Testis (tissue), 5 donors: ENCODE measurements at places on chromosomes 7 and 10. TPM values are rescaled to one million over a fixed set of nuclear protein-coding genes. Genes with fewer than 3 reads are reported as not detected.

GRCh38 chr7:81693894-81694293 lies 76.0 kb downstream of the HGF start:
- DNase-seq: no peak
- H3K4me3 ChIP-seq: no peak overlapping the region
- no peak overlapping the region for H3K27ac ChIP-seq

DNA sequence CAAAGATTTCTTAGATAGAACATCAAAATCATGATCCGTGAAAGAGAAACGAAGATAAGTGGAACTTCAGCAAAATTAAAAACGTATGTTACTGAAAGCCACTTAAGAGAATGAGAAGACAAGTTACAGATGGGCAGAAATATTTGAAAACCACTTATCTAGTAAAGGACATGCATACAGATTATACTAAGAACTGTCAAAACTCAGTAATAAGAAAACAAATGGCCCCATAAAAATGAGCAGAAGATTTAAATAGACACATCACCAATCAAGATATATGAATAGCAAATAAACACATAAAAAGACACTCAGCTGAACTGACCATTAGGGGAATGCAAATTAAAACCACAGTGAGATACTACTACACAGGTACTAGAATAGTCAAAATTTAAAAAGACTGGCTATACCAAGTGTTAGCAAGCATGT lies 343.7 kb downstream of the PTEN start:
- H3K27ac ChIP-seq: no peak overlapping the region
- H3K4me1 ChIP-seq: peaks cover 9% of the 10 kb centered on the region
- H3K36me3 ChIP-seq: no peaks in the 10 kb centered on the region
- DNase-seq: no peak

DNA sequence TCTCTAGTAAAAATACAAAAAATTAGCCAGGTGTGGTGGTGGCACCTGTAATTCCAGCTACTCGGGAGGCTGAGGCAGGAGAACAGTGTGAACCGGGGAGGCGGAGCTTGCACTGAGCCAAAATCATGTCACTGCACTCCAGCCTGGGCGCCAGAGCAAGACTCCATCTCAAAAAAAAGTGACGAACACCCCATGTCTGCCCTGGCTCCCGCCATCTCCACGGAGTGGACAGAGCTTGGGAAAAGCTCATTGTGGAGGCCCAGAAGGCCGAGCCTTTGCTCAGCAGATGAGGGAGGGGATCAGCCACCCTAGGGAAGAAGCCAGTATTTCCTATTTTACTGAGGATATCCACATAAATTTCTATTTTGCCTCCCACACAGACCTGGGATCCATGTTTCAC lies 136.8 kb downstream of the DIP2C start:
- no peak overlapping the region for H3K4me3 ChIP-seq
- H3K27me3 ChIP-seq: no peaks in the 10 kb centered on the region
- no peak overlapping the region for H3K27ac ChIP-seq
- H3K4me1 ChIP-seq: no peaks in the 10 kb centered on the region

- no peak overlapping the region for H3K4me3 ChIP-seq
- no peaks in the 10 kb centered on the region for H3K36me3 ChIP-seq
- no peak overlapping the region for H3K27ac ChIP-seq
- no peaks in the 10 kb centered on the region for H3K4me1 ChIP-seq
- no peak for DNase-seq
Measured at GRCh38 chr10:132774902-132775863, 10.8 kb downstream of the NKX6-2 start.

- H3K27ac ChIP-seq: no peak overlapping the region
- H3K4me1 ChIP-seq: peaks cover 21% of the 10 kb centered on the region
- no peaks in the 10 kb centered on the region for H3K27me3 ChIP-seq
- peak; percentile 89 for DNase-seq
- H3K4me3 ChIP-seq: no peak overlapping the region
- H3K36me3 ChIP-seq: no peaks in the 10 kb centered on the region
Measured at GRCh38 chr7:22561321-22561811, 61.4 kb upstream of the STEAP1B start.

GRCh38 chr7:24802300-24802699 lies 45.0 kb upstream of the GSDME start:
- H3K4me1 ChIP-seq: no peaks in the 10 kb centered on the region
- no peaks in the 10 kb centered on the region for H3K27me3 ChIP-seq
- H3K36me3 ChIP-seq: no peaks in the 10 kb centered on the region
- DNase-seq: no peak
- no peak overlapping the region for H3K4me3 ChIP-seq
- no peak overlapping the region for H3K27ac ChIP-seq

DNA sequence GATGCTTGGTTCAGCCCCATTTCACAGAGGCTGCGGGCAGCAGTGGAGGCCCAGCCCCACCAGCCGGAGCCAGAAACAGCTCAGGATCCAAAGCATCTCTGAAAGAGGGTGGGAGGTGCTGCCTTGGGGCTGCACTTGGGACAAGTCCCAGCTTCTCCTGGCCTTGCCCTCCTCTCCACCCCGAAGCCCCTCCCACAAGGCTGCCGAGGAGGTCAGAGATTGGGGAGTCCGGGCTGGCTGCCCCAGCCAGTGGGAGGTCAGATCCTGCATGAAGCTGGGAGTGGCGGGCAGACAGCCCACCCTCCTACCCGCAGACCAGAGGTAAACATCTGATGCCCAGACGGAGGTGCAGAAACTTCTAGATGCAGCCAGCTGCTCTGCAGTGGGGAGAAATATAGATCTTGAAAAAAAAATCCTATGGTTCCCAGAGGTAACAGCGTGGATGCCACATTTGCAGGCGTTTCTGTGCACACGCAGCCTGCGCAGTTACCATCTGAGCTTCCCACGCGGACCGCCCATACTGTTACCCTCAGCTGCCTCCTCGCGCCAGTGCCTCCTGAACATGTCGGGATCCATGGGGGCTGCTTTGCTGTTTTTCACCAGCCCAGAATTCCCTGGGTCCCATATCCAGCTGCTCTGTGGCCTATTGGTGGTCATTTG lies 36.9 kb upstream of the GNA12 start:
- no peaks in the 10 kb centered on the region for H3K4me1 ChIP-seq
- no peaks in the 10 kb centered on the region for H3K36me3 ChIP-seq
- no peak overlapping the region for H3K4me3 ChIP-seq
- H3K27me3 ChIP-seq: no peaks in the 10 kb centered on the region
- H3K27ac ChIP-seq: no peak overlapping the region

DNA sequence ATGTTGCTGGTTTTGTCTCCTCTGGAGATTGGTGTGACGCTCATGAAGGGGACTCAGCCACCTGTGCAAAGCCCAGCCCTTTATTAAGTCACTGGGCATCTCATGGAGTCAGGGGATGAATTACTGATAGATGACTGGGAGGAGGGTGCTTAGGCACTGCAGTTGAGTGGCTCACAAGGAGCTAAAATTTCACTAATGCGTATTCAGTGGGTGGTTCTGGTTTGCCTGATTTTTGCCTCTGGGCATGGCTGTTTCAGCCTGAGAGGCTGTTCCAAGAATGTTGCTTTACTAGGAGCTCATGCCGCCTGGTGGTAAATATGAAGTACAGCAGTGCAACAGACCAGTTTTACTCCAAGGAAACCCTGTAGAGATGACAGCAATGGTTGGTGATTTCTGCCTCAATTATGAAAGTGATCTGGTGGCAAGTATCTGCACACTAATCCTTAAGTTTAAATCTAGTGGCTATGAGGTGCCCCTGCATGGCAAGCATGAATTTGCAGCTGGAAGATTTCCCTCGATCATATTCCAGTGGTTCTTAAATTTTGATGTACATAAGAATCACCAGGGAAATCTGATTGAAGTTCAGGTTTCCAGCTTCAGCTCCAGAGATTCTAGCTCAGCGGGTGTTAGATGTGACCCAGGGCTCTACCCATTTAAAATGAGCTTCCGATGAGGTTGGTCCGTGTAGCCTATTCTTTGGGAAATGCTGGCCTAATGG lies 19.9 kb downstream of the ACTA2 start:
- H3K27me3 ChIP-seq: no peaks in the 10 kb centered on the region
- H3K36me3 ChIP-seq: no peaks in the 10 kb centered on the region
- H3K4me1 ChIP-seq: peaks cover 9% of the 10 kb centered on the region
- no peak overlapping the region for H3K27ac ChIP-seq

- H3K27me3 ChIP-seq: no peaks in the 10 kb centered on the region
- no peak overlapping the region for H3K4me3 ChIP-seq
- no peak for DNase-seq
- no peak overlapping the region for H3K27ac ChIP-seq
Measured at GRCh38 chr7:142313528-142313927, 55.7 kb upstream of the PRSS58 start.

GRCh38 chr10:43078986-43079273 lies 2.1 kb downstream of the RET start:
- H3K4me3 ChIP-seq: no peak overlapping the region
- no peaks in the 10 kb centered on the region for H3K27me3 ChIP-seq
- DNase-seq: peak; percentile 48
- H3K27ac ChIP-seq: no peak overlapping the region

DNA sequence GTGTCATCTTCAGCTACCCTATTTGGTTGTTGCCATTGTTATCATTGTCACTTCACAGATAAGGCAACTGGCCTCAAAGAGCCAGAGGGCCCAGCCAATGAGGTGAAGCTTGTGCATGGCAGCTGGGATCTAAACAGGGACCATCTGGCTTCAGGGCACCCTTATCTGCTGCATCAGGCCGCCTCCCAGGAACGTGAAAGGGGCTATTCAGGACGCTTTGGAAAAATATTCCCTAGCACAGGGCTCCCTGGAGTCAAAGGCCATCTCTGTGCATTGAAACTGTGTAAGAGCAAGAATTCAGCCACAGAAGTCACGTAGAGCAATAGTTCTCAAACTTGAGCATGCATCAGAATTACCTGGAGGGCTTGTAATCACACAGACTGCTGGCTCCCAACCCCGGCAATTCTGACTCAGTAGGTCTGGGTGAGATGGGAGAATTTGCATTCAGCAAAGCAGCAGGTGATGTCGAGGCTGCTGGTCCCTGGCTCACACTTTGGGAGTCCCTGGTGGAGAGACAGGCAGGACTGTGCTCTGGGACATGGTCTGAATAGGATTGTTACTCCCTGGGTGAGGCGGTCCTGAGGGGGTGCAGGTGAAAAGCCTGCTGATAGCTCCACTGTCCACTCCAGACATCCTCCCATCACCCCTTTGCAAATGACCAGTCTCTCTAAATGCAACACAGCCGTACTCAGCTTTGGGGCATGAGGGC lies 21.5 kb upstream of the PLEKHA1 start:
- H3K4me1 ChIP-seq: no peaks in the 10 kb centered on the region
- DNase-seq: no peak
- H3K36me3 ChIP-seq: no peaks in the 10 kb centered on the region
- no peaks in the 10 kb centered on the region for H3K27me3 ChIP-seq

DNA sequence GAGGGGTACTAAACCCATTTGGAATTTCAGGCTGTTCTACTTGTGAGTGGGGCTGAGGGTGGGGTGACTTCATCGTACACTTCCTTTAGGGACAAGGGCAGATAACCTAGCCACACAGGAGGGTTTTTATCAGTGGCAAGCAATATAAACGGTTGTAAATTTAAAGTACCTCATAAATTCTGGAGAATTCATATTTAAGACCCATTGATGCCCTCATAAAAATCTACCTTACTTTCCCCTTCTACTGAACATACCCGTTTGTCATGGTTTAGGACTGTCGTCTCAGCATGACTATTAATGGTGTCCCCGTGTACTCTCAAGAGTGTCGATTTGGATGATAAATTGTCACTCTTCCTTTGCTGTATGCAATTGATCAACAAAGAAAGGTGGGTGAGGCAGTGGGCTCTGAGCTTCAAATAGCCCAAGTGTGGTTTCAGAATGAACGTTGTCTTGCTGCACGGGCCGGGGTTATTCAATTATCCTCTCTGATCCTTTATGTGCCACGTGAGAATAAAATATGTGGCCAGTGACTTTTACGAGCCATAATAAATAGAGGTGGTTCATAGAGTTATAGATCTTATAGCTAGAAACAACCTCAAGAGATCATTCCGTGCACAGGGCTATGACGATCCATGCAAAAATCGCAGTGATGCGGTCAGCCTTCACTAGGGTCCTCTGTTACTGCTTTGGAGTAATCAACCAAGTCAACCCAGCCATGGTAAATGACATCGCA lies 82.2 kb downstream of the FAM107B start:
- H3K27me3 ChIP-seq: no peaks in the 10 kb centered on the region
- H3K27ac ChIP-seq: no peak overlapping the region
- no peak for DNase-seq
- H3K4me1 ChIP-seq: peaks cover 3% of the 10 kb centered on the region
- no peaks in the 10 kb centered on the region for H3K36me3 ChIP-seq

GRCh38 chr7:26454180-26454579 lies 162.5 kb downstream of the SNX10 start:
- no peak overlapping the region for H3K27ac ChIP-seq
- no peaks in the 10 kb centered on the region for H3K36me3 ChIP-seq
- DNase-seq: no peak
- H3K27me3 ChIP-seq: no peaks in the 10 kb centered on the region
- no peaks in the 10 kb centered on the region for H3K4me1 ChIP-seq

DNA sequence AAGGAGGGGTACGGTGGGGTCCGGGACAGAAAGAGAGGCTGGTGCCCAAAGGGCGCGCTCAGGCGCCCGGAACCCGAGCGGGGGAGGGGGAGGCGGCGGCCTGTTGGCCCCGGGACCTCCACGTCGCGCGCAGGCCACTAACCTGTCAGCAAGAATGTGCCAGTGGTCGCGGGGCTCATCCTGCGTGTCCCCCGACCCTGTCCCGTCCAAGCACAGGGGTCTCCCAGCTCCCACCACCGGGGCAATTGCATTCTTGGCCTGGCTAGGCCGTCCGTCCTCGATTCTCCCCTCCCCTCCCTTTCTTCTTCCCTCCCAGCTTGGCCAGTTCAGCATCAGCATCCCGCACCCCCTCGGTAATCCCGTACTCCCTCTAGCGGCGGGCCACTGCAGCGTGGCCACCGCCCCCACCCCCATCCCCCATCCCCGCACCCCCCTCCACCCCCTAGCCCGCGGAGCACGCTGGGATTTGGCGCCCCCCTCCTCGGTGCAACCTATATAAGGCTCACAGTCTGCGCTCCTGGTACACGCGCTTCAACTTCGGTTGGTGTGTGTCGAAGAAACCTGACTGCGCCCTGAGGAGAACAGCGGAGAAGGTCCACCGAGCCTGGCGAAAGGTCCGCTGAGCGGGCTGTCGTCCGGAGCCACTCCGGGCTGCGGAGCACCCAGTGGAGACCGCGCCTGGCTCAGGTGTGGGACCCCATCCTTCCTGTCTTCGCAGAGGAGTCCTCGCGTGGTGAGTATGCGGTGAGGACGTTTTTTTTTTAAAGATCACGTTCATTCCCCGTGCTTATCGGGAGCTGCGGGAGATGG lies at the start of gene SGCE:
Gene SGCE (minus strand): TSS at position 286 of the 810 bp plus-strand sequence. CDS start 35 bp downstream, at position 251.
- no peaks in the 10 kb centered on the region for H3K36me3 ChIP-seq
- peak within 1 kb of the TSS; percentile 88 for H3K27ac ChIP-seq
- no peaks in the 10 kb centered on the region for H3K27me3 ChIP-seq
- no peaks in the 10 kb centered on the region for H3K4me1 ChIP-seq

GRCh38 chr7:108716783-108717182 lies 147.1 kb downstream of the DNAJB9 start:
- no peaks in the 10 kb centered on the region for H3K36me3 ChIP-seq
- no peak overlapping the region for H3K27ac ChIP-seq
- no peak overlapping the region for H3K4me3 ChIP-seq
- H3K4me1 ChIP-seq: no peaks in the 10 kb centered on the region
- no peak for DNase-seq

- H3K27me3 ChIP-seq: no peaks in the 10 kb centered on the region
- peaks cover 5% of the 10 kb centered on the region for H3K4me1 ChIP-seq
- H3K4me3 ChIP-seq: no peak overlapping the region
- DNase-seq: no peak
- no peaks in the 10 kb centered on the region for H3K36me3 ChIP-seq
Measured at GRCh38 chr10:111081595-111081994, 4.8 kb downstream of the ADRA2A start.

- no peaks in the 10 kb centered on the region for H3K36me3 ChIP-seq
- H3K27ac ChIP-seq: no peak overlapping the region
- DNase-seq: no peak
- no peaks in the 10 kb centered on the region for H3K27me3 ChIP-seq
- H3K4me1 ChIP-seq: peaks cover 6% of the 10 kb centered on the region
Measured at GRCh38 chr10:76558586-76558985, 1079.0 kb downstream of the KCNMA1 start.

The HPS6 gene
- 23.2 TPM for total RNA-seq

The PRKAR2B gene
- 66.3 TPM for total RNA-seq

The DRGX gene
- not detected for total RNA-seq

The TUBB8 gene
- 0.63 TPM for total RNA-seq

The GHITM gene
- total RNA-seq: 140 TPM
